Cardiac ventricle fibroblast (primary cell): ENCODE measurements at places on chromosomes 2 and 18. TPM values are rescaled to one million over a fixed set of nuclear protein-coding genes. Genes with fewer than 3 reads are reported as not detected.

Gene CNRIP1
- 30.1 and 32.4 TPM in 2 replicates for total RNA-seq

Gene RGPD3
- total RNA-seq: 0.24 and 0.50 TPM in 2 replicates

Gene PLCL1
- 15.5 and 16.7 TPM in 2 replicates for total RNA-seq

Gene UCN
- 1.1 and 1.2 TPM in 2 replicates for total RNA-seq

Gene GRB14
- total RNA-seq: 0.12 and 0.39 TPM in 2 replicates

Gene MYO3B
- total RNA-seq: not detected in 2 replicates

Gene VIT
- 10.0 and 11.9 TPM in 2 replicates for total RNA-seq

Gene RBM43
- 10.5 and 12.3 TPM in 2 replicates for total RNA-seq

Gene SP3
- total RNA-seq: 72.7 and 81.9 TPM in 2 replicates
